ENCODE measurements at places on chromosomes 7 and 10.
A peak's percentile ranks its signal among the peaks of the same experiment; 100 is the strongest.

DNA sequence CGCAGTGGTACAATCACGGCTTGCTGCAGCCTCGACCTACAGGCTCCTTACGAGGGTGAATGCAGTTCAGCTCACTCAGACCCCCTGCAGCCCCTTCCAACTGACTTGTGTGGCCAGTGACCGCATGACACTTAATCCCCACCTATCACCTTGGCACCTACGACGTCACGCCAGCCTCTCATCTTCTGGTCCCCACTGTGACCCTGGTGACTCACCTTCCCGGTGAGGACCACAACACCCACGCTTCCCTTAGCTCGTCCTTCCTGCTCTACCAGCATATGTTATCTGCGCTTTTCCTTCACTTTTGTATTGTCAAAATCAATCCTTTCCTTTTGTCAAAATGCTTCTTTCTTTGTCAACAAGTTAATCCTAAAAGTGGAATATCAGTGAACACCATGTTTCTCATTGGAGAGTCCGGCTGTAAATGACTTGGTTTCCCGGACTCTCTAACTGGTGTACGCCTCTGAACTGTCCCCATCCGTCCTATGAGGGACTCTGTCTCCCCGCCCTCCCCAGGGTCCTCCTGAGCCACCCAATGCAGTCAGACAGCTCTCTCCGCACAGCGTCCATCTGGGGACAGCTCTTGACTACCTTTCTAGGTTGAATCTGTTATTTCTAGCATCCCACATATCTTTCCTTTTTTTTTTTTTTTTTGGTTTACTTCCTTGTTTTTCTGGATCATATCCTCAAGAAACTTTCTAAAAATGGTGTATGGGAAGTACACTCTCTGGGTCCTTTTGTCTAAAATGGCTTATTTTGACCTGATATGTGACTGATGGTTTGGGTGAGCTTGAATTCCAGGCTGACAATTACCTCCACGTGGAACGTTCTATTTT is 37.3 kb downstream of the CFAP46 start:
- no peak for DNase-seq

- DNase-seq = no peak
Measured at GRCh38 chr7:93148144-93148543, at the start of gene SAMD9L. SAMD9L (minus strand) TSS chr7:93148385; CDS start chr7:93135971, 12,414 bp downstream.

DNA sequence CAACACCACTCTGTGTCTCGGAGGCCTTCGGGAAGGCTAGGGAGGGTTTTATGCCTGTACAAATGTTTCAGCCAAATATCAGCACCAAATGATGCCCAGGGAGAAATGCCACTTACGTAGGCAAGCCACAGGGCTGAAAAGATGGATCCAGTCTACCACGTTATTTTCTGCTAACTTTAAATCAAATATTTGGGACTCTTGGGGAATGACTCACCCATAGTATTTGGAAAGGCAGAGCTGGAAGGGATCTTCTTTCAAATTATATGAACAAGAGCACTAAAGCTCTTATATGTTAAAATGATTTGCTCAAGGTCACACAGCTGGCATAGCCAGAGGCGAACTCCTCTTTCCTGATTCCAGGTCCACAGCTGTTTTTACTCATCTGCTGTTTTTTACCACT is 591.4 kb downstream of the SORCS1 start:
- no peak for DNase-seq

GRCh38 chr7:82726038-82726800 is 282.6 kb upstream of the CACNA2D1 start:
- DNase-seq = peak; percentile 57

GRCh38 chr7:74354009-74354408 is 64.8 kb downstream of the CLIP2 start:
- DNase-seq = no peak

- DNase-seq = no peak
Measured at GRCh38 chr7:73387221-73387828, 46.3 kb upstream of the FZD9 start.

GRCh38 chr10:69668721-69669120 is 38.7 kb downstream of the FAM241B start:
- DNase-seq = no peak

- DNase-seq = no peak
Measured at GRCh38 chr7:53812135-53812534, 730.0 kb upstream of the VSTM2A start.

DNA sequence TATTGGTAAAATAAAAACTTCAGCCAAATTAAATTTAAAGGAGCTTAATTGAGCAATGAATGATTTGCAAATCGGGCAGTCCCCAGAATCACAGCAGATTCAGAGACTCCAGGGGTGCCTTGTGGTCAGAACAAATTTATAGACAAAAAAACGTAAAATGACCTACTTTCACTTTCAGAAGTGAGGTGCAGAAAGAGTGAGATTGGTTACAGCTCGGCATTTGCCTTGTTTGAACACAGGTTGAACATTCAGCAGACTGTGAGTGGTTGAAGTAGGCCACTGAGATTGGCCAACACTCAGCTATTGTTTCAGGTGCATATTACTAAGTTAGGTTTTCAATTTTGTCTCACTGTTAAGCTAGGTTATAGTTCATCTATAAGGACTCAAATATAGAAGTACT is 153.4 kb downstream of the BICC1 start:
- DNase-seq = no peak

DNA sequence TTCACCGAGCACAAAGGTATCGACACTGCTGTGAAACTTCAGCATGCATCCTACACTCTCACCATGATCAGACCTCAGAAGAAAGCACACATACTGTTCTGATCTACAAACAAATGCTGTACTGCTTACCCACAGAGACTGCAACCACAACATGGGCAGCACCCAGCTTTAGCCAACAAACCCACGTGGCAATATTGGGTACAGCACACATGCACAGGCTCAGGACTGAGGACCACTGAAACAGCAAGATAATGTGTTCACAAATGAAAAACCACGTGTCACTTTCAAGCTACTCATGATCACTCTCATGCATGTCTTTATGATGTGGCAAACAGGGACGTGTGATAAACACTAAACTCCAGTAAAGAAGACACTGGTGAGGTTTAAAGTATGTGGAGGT is 119.3 kb upstream of the PTN start:
- DNase-seq = no peak

Data from NCI-H2081 (cell line).